ENCODE measurements at places on chromosomes 2 and 18.

DNA sequence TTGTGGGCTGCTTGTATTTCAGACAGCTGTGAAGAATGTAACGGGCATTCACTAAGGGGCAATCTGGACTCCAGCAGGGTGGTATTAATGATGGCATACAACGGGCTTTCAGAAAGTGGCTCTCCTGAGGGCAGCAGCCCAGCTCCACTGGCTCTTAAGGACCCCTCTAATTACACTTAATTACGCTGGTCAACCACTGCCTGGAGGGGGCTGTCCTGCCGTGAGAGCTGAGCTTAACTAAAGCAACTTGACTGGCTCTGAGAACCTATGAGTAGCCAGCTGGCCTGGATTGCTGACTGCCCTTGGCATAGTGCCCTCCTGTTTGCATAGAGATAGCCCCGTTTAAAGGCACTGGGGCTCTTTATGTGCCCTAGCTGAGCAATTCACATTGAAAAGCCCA is 3.8 kb downstream of the LIPG start:
- peak; percentile 87 for DNase-seq

GRCh38 chr18:46315161-46315560 is 211.0 kb downstream of the HAUS1 start:
- no peak for DNase-seq

- DNase-seq: no peak
These were observed 127.0 kb upstream of the KLHL14 start for GRCh38 chr18:32899819-32900218.

GRCh38 chr2:159137511-159138241 is 148.8 kb downstream of the WDSUB1 start:
- no peak for DNase-seq

- DNase-seq: peak; percentile 86
These were observed 172.8 kb downstream of the RDH14 start for GRCh38 chr2:18387441-18388206.

GRCh38 chr2:39094717-39095363 is 26.0 kb downstream of the SOS1 start:
- DNase-seq: no peak

GRCh38 chr2:127674241-127675209 is 805 bp downstream of the LIMS2 start:
- no peak for DNase-seq

- no peak for DNase-seq
These were observed 65.6 kb upstream of the SCN1A start for GRCh38 chr2:166193407-166193806.

- DNase-seq: no peak
These were observed 140.5 kb downstream of the ZFP36L2 start for GRCh38 chr2:43085929-43086328.

DNA sequence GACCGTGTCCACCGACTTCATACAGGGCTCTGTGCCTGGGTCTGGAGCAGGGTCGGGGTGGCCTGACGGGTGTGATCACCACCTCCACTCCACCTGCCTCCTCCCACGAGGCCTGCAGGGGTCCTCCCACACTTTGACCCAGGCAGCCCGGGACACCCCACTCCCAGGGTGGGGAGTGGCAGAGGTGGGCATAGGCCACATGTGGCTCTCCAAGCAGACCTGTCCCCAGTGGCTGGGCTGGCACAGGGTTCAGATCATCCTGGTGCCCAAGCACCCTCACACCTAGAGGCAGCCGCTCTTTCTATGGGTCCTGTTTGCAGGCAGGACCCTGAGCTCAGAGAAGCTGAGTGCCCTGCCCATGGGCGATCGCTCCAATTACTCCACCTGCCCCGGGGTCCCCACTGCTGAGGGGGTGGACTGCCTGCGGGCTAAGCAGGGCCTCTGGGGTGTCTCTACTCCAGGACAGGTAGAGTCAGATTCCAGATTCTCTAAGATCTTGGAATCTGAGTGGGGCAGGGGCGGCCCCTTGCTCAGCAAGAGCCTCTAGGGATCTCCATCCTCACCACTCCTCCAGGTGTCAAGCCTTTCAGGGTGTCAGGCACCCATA is 1.4 kb downstream of the NEURL3 start:
- no peak for DNase-seq

- no peak for DNase-seq
These were observed 108.4 kb upstream of the MCFD2 start for GRCh38 chr2:47024046-47024445.

- no peak for DNase-seq
These were observed 751.2 kb downstream of the SATB2 start for GRCh38 chr2:198706476-198707082.

DNA sequence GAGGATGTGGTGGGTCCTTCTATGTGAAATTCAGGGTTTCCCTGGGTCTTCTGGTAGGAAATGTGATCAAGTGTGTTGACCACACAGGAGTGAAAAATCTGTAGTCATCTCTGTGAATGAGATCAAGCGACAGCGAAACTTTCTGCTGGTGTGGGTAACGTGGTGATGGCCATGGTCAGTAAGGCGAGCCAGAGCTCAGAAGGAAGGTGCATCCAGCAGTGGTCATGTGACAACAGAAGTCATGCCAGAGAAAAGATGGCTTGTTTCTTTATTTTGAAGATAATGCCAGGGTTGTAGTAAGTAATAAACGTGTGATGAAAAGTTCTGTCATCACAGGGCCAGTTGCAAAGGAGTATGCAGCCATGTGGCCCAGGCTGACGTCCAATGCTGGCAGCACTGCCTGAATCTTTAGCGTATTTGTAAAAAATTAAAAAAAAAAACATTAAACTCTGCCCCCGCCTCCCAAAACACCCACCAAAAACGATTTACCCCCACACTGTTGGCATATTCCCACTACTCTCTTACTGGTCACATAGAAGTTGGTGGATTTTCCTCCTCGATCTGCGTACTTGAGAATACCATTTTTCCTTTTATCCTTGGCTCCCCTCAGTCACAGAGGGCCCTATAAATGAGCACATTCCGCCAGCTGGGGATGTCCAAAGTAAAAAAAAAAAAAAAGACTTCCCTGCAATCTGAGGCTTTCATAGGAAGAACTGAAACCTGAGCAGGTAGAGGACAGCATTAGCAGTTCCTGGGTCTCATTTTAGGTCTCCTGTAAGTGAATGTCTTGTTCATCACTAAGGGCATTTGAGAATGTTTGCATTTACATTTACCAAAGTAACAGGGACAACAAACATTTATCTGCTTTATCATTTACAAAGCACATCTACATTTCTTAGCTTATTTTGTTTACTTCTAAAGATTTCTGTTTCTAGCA is 70.6 kb downstream of the SLC4A3 start:
- DNase-seq: no peak

DNA sequence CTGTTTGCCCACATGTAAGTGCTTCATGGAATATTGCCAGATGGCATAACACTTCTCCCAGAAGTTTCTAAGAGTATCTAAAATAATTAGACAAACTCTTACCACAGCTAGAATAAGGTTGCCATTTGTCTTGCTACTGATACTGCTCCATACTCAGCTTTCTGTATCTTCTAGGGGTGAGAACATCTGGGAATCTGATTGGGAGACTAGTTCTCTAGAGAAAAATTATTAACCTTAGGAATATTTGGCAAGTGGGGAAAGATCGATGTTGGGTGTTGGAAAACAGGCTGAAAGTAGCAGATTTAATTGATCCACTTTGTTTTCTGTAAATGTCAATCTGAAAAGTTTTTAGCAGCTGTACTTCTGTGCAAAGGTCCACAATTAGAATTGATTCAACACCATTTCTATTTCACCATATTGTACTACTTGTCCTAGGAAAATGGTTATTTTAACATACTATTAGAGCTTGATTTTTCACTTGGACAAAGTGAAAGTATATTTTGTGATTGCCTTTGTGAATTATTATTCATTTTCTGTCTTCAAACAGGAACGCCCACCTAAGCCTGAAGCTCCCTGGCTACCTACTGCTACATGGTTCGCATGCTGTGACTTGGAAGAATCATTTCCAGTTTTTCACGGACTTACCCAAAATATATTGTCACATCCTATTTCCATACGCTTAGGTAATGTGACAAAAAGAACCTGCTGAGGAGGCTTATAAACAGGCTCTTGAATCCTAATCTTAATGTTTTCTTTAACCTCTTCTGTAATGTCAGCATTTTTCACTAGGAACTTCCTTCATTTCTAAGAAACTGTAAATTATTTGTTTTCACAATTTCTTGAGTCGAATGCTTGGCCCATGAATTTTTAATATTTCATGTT is 147.7 kb downstream of the TRABD2A start:
- no peak for DNase-seq

GRCh38 chr2:78061301-78061700 is 539.1 kb upstream of the LRRTM4 start:
- DNase-seq: no peak

- no peak for DNase-seq
These were observed 76.6 kb upstream of the GRB14 start for GRCh38 chr2:164697688-164698461.

GRCh38 chr2:32496662-32497061 is 131.2 kb upstream of the TTC27 start:
- DNase-seq: peak; percentile 52

DNA sequence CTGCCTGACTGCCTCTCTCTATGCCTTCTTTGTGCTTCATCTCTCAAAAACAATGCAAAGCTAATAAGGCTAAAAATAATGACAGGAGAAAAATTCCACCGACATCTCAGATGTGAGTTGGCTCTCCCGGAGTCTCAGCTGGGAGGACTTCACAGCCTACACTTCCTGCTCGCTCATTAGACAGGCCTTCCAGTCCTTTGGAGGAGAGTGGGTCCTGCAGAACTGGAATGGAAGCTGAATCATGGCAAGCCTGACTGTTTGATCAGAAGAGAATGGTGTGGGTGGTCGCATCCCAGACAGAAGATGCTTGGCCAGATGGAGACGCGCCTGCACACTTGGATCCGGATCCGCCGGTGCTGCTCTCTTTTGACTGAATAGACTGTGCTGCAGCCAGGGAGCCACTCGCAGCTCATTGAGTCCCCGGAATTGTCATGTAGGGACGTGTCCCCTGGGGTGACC is 49.7 kb downstream of the TRIB2 start:
- no peak for DNase-seq

- no peak for DNase-seq
These were observed 73.2 kb downstream of the MBP start for GRCh38 chr18:77059294-77059916.

GRCh38 chr2:76281156-76281841 is 570.6 kb upstream of the GCFC2 start:
- no peak for DNase-seq
